ENCODE measurements at places on chromosomes 4 and X. TPM values are rescaled to one million over a fixed set of nuclear protein-coding genes. Genes with fewer than 3 reads are reported as not detected.

- no peak for DNase-seq
Measured at GRCh38 chrX:136336623-136337022, 35.9 kb downstream of the ADGRG4 start.

DNA sequence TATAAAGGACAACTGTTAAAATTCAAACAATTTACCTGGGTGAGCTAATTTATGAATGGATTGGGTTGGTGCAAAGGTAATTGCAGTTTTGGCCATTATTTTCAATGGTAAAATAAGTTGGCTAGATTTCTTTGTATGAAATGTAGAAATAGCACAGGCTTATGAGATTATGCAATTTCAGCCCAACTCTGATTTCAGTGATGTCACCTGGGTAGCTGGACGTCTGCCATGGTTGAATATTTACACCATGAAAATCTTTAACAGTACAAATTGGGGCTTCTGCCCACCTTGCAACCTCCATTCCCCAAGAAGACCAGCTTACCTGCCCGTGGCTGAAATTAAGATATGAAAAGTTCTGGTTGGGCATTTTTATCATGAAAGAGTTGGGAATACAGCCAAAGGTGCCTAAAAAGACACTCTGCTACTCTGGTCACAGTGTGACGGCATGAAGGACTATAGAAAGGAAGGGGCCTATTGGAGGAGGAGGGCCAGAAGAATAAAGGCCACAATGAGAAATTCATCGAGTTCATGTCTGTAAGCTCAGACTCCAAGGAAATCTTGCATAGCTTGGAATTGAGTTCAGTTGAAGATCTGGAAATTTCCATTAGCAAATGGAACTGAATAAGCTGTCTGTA, 29.7 kb downstream of the EGF start:
- DNase-seq, result no peak

DNA sequence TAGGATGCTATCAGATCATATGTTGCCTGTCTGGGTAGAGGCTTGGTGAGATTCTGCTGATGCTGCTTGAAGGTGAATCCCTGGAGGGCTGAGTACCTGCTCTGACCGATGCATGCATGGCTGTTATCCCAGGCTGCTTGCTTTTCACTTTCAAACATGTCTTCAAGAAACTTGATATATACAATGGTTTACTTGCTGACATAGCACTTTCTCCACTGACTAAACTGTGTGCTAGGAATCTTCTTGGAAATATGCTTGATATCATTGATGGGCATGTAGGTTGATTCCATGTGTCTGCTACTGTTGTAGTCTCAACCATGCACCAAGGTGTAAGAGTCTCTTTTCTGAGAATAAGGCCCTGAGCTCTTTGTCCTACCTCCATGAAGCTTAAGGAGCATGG, 79.6 kb upstream of the WDR1 start:
- DNase-seq, result no peak

DNA sequence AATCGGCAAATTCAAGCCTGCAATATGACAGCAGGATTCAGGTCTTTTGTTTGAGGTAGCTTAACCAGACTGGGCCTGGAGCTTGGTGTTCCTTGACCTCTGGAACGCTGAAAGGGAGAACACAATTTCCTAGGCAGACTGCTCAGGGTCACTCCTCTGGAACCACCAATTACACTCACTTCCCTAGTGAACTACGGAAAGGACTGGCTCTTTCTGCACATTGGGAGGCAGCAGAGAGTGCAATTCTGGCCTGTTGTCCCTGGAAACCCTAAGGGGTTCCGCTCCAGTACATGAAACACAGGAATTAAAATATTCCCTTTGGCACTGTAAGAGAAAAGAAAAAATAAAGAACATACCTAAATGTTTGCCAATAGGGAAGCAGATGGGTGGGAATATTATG, 58.6 kb downstream of the GPC3 start:
- no peak for DNase-seq

GRCh38 chrX:50813843-50814661, at the start of gene SHROOM4:
Gene SHROOM4, minus strand, starts transcription at chrX:50814194. Its CDS starts 176 bp downstream, at chrX:50814018.
- no peak for DNase-seq

DNA sequence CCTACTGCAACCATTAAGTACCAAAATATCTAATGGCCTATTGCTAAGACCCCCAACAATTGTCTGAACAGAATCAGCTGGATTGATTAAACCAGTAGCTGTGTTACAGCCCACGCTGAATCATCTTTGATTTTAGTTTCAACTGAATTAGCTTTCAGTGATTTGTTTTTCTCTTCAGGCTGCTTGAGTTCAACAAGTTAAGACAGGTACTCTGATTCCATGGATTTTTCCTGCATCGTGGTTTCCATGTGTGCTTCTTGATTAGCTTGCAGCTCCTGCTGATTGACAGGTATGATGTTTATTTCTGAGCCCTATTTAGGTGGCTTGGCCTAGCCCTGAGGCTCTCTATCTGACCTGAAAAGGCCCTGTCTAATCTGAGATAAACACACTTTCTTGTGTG, 91.3 kb downstream of the GUCY2F start:
- DNase-seq, result no peak

GRCh38 chrX:67587946-67588624, 44.3 kb downstream of the AR start:
- DNase-seq, result no peak

DNA sequence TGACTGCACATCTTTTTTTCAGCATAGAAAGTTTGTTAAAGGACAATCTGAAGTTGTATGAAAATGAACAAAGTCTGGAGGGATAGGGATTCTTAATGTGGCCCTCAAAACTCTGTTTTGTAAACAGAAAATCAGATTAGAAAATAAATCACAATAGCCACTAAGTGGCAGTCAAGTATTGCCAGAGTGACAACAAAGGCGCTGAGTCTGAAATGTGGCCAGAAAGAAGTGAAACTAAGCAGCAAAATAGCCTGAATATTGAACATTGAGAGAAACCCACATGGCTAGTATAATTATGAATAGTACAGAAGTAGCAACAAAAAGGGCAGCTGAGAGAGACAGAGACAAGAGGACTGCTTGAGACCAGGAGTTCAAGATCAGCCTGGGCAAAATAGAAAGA, 81.1 kb upstream of the CT45A1 start:
- DNase-seq, result no peak

DNA sequence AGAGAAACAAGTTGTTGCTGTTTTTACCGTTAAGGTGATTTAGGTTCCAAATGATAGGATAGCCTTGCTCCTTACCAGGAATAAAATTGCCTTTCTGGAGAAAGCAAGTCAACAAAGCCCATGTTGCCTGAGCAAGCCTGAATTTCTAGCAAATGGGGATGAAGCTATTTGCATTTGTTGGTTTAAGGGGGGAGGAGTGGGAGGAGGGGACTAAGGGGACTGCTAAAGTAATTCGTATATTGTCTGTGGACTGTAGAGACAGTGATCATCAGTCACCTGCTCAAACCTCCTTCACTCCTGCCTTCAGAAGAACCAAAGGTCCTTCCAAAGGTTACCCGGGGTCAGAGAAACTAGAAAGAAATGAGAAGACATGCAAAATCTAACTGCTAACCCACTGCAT, 65.8 kb downstream of the SCML2 start:
- no peak for DNase-seq

DNA sequence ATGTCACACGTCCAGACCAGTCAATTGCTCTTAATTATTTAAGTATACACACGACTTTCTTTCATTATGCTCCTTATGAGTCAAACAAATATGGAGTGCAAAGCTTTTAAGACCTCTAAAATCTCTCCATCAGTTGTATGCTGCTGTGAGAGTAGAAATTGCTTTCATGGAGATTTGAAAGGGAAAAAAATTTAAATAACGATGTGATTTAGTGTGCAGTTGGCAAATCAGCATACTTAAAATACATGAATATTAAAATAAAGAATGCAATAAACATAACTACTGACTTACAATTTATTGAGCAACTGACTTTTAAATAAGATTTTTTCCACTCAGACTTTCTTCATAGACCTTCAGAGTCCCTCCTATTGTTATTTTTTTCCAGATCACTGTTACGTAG, 9.0 kb downstream of the TENM3 start:
- no peak for DNase-seq

The KDR gene
- total RNA-seq, result not detected

The BRCC3 gene
- total RNA-seq, result 19.2 TPM

The AMBN gene
- not detected for total RNA-seq

The GAGE1 gene
- not detected for total RNA-seq
